NCI-H1436 (cell line): ENCODE measurements at places on chromosomes 3 and 15.
A peak's percentile ranks its signal among the peaks of the same experiment; 100 is the strongest.

GRCh38 chr3:30680789-30681648, 74.6 kb downstream of the TGFBR2 start:
- no peak for DNase-seq

- no peak for DNase-seq
Observed at GRCh38 chr15:80514071-80514780, 110.0 kb downstream of the ARNT2 start.

GRCh38 chr3:178297740-178298139, 238.5 kb upstream of the KCNMB2 start:
- peak; percentile 9 for DNase-seq

GRCh38 chr15:73323374-73323955, 45.3 kb downstream of the HCN4 start:
- no peak for DNase-seq

DNA sequence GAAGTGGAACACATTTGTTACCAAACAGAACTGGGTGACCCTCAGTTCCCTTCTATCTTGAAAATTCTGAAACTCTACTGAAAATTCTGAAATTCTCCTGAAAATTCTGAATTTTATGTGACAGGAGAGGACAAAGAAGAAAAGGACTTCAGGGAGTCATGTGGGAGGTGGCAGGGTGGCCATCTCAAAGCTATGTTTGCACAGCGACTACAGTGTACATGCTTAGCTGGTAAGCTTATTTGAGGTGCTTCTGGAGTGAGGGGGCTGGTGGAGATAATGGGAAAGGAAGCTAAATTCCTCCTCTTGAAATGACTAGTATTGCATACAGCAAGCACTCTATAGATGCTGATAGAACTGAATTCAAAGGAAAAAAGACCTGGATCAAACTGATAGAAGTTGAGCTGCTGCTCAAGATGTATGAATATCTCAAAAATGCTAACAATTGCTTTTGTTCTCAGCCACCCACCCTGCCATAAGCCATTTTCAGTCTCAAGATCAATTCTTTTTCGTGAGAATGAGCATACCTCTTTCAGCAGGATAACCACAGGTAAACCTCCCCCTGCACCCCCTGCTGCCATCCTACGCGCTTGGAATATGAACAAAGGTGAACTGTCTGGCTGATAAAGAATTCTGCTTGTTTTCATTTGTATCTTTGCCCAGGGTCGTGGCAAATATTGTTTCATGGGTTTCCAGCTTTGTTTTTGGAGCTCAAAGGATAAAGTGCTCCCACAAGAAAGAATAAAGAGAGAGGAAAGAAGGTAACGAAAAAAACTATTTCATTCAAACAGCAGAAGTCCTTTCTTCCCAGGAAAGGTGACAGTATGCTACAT, 16.6 kb upstream of the ARHGEF3 start:
- no peak for DNase-seq
